ENCODE measurements at places on chromosomes 6 and 20.
A peak's percentile ranks its signal among the peaks of the same experiment; 100 is the strongest.

GRCh38 chr20:19828232-19828631, 70.2 kb downstream of the RIN2 start:
- no peak for DNase-seq

DNA sequence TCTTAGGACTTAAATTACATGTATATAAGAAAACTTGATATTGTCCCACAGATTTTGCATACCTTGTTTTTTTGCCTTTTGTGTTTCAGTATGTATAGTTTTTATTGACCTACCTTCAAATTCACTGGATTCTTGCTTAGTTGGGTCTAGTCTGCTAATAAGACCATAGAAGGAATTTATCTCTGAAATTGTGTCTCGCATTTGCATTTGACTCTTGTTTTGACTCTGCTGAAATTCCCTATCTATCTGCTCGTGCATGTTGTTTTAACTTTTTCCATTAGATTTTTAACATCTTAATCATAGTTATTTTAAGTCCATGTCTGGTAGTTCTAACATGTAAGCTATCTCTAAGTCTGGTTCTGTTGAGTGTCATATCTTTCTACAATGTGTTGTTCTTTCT, 163.9 kb downstream of the SCP2D1 start:
- no peak for DNase-seq

GRCh38 chr6:160160450-160160849, 38.8 kb downstream of the SLC22A1 start:
- DNase-seq: no peak

GRCh38 chr20:51388227-51388626, 154.3 kb downstream of the NFATC2 start:
- DNase-seq: peak; percentile 20

GRCh38 chr6:7727086-7727945, 1.4 kb downstream of the BMP6 start:
- peak; percentile 27 for DNase-seq

GRCh38 chr6:12490904-12491571, 200.9 kb downstream of the EDN1 start:
- DNase-seq: peak; percentile 98

DNA sequence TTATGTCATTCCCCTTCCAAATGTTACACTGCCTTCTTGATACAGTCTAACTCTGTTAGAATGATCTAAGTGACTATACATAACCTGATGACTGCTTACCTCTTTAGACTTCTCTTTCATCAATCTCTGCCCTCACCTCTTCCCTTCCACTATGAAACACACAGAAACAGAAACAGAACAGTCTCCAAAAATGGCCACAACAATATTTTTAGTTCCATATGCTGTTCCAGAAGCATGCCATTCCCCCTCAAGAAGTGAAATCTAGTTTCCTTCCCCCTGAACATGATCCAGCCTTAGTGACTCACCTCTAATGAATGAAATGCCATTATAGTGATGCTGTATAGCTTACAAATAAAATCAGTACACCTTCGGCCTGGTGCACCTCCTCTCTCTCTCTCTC, 229.3 kb upstream of the TENT5A start:
- DNase-seq: peak; percentile 86

DNA sequence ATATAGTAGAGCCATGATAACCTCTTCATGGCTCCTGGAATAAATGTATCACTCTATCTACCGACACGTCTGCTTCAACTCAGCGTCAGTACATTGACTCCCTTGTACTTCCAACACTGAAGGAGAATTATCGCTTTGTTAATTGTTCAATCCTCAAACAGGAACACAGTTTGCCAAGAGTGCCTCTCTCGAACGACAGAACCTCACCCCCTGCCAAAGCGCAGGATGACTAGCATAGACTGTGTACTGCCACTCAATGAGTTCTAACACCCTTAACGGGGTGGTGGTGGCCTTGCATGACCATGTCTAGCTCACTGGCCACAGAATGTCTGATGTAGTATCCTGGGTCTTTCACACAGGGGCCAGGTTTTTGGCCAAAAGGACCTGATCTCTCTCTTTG, 81.4 kb upstream of the HEY2 start:
- no peak for DNase-seq

GRCh38 chr6:163728442-163729126, 314.1 kb downstream of the QKI start:
- no peak for DNase-seq

DNA sequence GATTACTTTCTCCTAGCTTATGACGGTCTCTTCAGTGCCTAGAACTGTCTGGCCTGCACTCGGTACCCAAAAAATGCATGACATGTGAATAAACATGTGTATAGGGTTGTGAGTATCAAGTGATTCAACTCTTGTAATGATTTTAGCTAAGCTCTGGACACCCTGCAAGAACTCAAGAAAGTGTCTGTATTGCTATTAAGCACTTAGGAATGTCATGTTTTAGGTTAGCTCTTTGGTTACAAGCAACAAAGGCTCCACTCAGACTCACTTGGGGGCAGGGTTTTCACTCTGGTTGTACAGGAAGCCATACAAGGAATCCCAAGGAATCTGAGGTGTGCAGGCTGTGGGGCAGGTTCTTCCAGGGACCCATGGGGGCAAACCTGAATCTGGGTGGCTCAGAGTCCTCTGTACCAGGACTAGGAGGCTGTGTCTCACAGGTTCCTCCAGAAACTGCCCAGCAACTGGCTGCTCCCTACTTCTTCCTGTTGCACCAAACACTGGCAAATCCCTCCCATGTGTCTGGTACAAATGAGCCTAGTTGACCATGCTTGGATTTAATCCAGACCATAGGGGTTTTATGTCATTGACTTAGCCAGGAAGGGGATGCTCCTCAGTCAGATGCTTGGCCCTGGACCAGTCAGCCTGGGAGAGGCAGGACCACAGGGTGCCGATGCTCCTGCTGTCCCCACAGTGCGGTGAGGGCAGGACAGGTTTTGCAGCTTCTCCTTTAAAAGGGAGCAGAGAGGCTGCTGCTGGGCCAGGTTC, 77.9 kb upstream of the CDH4 start:
- DNase-seq: no peak

DNA sequence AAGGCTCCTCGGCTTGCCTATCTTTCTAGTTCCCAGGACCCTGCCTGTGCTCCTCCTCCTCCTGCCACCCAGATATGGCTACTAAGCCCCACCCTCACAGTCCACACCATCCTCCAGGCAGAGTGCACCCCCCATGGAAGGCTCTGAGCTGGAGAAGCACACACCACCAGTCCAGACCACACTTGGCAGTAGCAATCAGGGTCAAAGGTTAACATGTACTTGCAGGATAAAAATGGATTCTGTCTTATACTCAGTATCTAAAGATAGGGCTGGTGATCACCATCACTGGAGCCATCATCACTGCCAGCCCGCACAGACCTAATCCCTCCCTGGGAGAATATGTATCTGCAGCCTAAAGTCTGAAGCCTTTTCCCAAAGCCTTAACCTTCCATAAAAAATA, 83.4 kb downstream of the PRKN start:
- no peak for DNase-seq

DNA sequence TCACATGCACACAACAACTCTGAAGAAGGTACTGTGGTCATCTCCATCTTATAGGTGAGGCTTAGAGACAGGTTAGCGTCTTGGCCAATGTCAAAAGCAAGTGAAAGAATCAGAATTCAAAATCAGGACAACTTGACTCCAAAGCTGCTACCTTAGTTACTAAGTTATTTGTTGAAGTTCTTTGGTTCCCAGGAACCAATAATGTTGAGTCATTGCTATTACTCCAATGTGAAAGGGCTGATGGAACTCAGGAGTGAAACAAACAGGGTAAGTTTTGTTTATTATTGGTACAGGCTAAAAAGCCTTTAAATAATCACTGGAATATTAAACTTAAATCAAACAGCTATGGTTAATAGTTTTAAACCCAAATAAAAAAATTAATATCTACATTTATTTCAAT, 111.1 kb downstream of the PDSS2 start:
- no peak for DNase-seq

DNA sequence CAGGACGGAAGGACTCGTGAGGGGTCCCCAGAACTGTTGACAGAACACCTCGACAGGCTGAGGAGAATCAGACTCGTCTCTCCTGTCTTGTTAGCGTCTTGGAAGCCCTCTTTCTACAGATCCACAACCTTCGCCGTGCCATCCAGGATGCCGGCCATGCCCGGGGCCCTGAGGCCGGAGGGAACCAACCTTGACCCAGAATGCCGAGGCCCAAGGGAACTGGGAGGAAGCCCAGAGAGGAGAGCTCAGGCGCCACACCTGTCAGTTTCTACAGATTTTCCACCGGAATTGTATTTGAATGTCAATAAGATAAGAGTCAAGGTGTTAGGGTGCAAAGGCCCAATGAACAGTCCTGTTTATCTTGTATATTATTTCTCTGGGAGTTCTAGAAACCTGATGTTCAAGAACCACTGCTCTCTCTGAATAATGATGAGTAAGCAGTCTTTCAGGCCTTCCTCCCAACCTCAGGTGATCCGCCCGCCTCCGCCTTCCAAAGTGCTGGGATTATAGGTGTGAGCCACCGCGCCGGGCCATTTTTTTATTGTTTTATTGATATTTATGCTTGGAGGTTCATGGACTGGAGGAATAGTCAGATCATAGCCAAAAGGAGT, 799 bp upstream of the ME1 start:
- DNase-seq: no peak

GRCh38 chr6:14442242-14442641, 324.7 kb downstream of the CD83 start:
- no peak for DNase-seq

DNA sequence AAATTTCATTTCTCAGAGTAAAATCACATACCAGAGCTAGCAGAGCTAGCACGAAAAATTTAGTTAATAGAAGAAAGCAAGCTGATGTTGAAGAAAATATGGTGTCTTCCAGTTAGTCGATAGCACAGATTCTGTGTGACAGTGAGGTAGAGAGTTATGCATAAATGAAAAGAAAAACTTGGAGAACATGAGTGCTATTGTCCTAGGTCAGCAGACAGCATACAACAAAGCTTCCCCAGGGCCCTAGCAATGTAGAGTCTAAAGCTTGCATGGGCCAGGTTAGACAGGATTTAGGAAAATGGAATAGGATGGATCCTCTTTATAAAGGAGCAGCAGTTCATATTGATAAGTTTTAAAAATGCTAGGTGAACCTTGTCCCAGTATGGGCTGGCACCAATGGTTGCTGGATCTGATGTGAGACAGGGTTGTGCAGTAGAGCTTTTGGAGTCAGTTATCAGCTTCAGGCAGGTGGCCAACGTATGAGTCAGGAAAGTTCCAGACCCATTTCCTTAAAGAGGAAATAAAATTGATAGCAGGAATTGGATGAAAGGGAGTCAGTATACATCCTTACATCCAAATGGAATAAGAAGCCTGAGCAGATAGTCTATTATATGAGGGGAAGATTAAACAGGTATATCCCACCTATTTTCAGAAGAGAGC, 277.2 kb downstream of the FRK start:
- DNase-seq: peak; percentile 1

DNA sequence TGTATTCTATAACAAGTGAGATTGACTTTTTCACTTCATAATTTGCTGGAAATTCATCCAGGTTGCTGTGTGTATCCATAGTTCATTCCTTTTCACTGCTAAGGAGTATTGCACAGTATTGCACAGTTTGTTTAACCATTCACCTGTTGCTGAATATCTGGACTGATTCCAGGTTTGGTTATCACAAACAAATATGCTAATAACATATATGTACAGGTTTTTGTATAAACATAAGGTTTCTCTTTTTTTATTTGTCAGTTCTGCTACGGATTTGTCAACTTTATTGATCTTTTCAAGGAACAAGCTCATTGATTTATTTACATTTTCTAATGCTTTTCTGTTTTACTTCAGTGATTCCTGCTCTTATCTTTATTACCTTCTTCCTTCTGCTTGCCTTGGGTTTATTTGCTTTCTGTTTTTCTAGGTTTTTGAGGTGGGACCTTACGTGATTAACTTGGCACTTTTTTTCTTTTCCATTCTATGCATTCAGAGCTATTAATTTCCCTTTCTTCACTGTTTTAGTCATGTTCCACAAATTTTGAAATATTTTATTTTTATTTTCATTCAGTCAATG, 117.0 kb upstream of the OGFRL1 start:
- no peak for DNase-seq

DNA sequence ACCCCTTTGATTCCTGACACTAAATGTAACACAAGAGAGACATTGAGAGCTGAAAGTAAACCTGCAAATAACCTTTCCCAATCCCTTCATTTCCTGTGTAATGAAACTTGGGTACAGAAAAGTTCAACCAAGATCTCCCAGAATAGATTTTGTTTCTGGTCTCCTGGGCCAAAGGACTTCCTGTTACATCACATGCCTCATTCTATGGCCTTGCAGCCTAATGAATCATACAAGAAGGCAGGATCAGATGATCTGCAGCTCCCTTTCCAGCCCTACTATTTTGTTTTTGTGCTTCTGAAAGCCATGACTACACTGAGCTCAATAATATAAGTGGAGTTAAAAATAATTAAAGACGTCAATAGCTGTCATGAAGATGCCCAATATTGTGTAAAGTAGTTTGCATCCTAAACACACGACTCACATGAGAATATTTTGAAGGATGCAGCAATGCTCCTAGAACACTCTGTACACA, 73.4 kb upstream of the NOX3 start:
- peak; percentile 90 for DNase-seq

DNA sequence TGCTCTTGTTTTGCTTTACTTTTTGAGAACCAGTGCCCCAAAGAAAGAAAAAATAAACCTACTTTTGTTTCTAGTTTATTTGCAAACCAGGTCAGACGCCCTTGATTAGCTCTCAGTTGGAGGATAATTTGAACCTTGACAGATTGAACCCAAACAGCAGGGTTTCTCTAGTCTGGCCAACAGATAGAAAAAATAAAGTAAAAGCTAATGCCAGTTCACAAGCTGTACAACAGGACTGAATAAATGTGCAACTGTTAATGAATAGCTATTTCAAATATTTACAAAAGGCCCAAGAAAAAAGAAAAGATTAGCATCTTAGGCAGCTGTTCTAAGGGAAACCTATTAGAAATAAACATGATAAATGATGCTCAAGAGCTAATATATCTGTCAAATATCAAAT, 331.8 kb downstream of the CDKAL1 start:
- no peak for DNase-seq

GRCh38 chr6:106767271-106767670, 137.9 kb downstream of the QRSL1 start:
- DNase-seq: no peak

DNA sequence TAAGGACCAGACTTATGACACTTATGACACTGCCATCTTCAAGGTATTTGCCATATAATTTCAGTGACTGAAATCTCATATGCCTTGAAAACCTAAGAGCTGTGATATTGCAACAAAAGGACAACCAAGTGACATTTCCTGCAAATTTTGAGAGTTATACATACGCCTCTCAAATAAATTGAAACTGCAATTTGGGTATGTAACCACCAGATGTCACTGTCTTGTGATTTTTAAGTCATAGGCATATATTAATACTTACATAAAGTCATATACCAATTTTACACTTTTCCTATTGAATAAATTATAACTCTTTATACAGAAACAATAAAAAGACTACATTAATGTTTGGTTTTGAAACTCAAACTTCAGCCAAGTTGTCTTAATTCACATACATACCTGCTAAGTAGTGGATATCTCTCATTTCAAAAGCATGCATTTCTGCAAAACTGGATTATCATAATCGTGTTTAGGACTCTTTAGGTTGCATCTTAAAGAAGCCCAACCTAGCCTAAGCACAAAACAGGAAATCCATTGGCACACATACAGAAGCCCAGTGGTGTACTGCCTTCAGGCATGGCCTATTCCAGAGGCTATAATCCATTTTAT, 180.2 kb downstream of the PACRG start:
- peak; percentile 59 for DNase-seq

Measured in fibroblast of the aortic adventitia (primary cell).